ENCODE measurements at places on chromosomes 2 and 18.

- DNase-seq, result no peak
Measured at GRCh38 chr18:34918856-34919255, 122.4 kb upstream of the MAPRE2 start.

DNA sequence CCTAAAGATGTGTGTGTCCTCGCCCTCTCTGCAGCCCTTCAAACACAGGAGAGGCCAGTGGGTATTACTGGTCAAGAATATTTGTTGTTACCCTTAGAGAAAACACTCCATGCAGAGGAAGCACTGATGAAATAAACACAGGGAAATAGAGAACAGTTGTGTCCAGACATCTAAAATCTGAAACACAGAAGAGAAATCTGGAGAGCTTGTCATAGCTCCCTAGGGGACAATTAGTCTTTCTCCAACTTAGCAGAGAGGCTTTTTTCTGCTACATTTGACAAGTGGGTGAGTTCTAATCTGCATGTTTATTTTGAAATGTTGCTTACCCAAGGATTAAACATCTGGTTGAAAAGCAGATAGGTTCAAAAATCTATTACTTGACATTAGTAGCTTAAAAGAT, 190.1 kb downstream of the CTNNA2 start:
- no peak for DNase-seq

- DNase-seq, result peak; percentile 70
Measured at GRCh38 chr2:158756331-158756730, 38.8 kb upstream of the DAPL1 start.

- DNase-seq, result no peak
Measured at GRCh38 chr18:9068346-9068745, 34.2 kb upstream of the NDUFV2 start.

DNA sequence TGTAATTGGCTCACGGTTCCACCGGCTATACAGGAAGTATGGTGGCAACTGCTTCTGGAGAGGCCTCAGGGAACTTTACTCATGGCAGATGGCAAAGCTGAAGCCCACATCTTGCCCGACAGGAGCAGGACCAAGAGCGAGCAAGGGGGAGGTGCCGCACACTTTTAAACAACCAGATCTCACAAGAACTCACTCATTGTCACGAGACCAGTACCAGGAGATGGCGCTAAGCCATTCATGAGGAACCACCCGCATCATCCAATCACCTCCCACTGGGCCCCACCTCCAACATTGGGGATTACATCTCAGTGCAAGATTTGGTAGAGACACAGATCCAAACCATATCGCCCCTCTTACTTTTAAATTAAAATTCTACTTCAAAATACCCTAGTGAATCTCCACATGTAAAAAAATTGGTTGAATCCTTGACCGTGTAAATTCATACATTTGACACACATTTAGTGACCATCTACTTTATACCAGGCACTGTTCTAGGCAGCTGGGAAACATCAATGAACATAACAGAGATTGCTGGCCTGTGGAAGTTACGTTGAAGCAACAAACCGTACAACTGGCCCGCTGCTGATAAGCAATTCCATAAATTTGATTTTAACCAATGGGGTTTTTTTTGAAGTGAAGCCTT, 87.6 kb downstream of the ALPK2 start:
- peak; percentile 53 for DNase-seq

DNA sequence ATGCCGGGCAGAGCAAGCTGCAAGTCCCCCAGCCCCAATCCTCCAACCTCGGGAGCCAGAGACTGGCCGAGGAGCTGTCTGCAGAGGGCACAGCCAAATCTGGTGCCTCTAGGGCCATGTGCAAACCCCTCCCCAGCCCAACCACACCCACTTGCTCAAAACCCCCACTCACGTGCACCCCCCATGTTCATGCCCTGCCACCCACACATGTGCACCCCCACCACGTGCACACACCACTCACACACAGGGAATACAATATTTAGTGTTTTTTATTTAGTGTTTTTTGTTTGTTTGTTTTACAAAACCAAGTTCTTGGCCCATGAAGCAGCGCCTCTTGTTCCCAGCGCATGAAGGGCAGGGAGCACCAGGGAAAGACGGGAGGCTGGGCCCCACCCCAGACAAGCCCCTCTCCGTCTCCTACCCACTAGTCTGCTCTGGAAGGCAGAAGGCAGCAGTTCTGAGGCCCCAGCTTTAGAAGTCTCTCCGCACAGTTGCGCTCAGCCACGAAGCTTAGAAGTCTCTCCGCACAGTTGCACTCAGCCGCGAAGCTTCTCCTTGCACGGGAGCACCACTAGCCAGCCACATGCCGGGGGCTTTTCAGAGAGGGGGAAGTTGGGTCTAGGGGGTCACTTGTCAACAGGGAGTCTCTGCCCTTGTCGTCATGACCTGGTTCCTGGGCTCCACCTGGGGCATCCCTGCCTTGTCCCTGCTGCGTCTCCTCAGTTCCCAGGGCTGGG, 276.1 kb upstream of the HDAC4 start:
- DNase-seq, result no peak

DNA sequence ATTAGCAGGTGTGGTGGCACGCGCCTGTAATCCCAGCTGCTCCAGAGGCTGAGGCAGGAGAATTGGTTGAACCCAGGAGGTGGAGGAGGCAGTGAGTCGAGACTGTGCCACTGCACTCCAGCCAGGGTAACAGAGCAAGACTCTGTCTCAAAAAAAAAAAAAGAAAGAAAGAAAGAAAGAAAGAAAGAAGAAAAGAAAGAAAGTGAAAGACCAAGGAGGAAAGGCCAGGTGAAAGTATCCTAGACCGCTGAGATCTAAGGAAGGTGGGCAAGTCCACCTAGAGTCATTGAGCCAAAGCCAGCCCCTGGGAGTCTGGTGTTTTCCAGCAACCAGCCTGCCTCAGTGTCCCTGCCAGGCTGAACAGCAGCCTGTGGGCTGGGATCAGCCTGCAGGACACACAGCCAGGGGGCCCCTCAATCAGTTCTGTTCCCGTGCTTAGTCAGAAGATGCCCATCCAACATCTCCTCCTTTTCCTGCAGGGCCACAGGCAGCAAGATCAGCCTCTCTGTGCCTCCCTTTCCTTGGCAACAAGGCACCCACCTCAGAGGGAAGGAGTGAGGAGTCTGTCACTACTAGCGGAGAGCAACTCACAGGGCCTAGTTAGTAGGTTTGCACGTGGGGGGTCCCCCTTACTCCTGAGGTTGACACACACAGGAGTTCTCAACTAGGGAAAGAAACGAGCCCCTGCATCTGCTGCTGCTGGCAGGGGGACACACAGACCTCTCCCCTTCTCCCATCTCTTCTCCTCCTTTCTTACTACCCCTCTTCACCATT, 64.1 kb downstream of the SMAD7 start:
- DNase-seq, result no peak

- DNase-seq, result no peak
Measured at GRCh38 chr2:24929230-24929629, 9.2 kb upstream of the ADCY3 start.

GRCh38 chr2:74554820-74555531, 456 bp downstream of the DOK1 start:
- DNase-seq, result peak; percentile 19

- peak; percentile 83 for DNase-seq
Measured at GRCh38 chr2:172995323-172996244, 80.1 kb upstream of the MAP3K20 start.

DNA sequence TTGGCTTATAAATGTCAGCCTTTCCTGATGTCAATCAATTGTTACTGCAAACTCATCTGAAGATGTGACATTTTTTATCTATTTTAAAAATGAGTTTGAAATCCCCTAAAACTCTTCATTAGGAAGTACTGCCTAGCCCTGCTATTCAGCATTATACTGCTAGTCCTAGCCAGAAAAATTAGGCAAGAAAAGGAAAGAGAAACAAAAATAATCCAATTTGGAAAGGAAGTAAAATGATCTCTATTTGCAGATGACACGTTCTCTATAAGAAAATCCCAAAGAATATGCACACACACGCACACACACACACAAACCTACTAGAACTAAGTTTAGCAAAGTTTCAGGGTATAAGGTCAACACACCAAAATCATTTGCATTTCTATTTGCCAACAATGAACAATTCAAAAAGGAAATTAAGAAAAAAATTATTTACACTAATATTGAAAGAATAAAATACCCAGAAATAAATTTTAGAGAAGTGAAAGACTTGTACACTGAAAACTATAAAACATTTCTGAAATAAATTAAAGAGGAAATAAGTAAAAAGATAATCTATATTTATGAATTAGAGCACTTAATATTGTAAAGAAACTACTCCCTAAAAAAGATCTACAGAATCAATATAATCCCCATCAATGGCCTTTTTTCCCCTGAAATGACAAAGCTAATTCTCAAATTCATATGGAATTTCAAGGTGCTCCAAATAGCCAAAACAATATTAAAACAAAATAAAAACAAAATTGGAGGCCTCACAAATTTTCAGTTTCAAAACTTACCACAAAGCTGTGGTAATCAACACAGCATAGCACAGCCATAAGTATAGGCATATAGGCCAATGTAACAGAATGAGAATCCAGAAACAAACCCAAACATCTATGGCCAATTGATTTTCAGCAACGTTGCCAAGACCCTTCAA, 433.7 kb upstream of the TRIB2 start:
- no peak for DNase-seq

- DNase-seq, result peak; percentile 29
Measured at GRCh38 chr2:224038049-224038829, 847 bp downstream of the SERPINE2 start.

- no peak for DNase-seq
Measured at GRCh38 chr2:109067631-109068125, 61.3 kb upstream of the SH3RF3 start.

- no peak for DNase-seq
Measured at GRCh38 chr2:111100087-111100764, 20.5 kb upstream of the BCL2L11 start.

GRCh38 chr18:8469544-8470130, 139.6 kb upstream of the RAB12 start:
- peak; percentile 50 for DNase-seq

- peak; percentile 15 for DNase-seq
Measured at GRCh38 chr2:58834404-58834803, 593.3 kb upstream of the FANCL start.

DNA sequence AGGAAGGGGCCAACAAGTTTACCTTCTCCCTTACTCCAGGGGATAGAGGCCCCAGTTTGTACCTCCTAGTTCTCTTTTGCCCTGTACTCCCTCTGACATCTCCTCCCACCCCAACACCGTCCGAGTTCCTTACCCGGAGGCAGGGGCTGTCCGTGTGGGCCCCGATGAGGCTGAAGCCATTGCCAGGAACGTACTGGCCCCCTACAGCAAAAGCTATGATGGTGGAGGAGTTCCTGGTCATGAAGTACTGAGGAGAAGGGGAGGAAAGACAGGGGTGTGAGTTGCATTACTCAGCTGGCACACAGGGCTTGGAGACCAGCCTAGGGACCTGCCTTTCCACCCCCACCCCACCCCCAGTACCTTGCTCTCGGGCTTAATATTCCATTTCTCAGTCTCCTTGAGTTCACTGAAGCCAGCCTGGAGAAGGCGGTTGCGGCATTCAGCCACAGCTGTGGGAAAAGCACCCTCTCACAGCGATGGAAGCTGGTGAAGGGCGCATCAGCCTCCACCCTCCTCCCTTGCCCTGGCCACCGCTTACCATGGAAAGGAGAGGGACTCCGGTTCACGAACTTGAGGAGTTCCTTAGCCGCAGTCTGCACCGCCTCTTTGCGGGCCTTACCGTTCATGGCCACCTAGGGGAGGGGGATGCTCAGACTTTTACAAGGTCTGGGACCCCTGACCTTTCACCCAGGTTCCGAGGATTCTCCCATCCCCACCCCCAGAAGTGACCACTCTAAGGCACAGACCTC, 1.0 kb downstream of the DNPEP start:
- no peak for DNase-seq

DNA sequence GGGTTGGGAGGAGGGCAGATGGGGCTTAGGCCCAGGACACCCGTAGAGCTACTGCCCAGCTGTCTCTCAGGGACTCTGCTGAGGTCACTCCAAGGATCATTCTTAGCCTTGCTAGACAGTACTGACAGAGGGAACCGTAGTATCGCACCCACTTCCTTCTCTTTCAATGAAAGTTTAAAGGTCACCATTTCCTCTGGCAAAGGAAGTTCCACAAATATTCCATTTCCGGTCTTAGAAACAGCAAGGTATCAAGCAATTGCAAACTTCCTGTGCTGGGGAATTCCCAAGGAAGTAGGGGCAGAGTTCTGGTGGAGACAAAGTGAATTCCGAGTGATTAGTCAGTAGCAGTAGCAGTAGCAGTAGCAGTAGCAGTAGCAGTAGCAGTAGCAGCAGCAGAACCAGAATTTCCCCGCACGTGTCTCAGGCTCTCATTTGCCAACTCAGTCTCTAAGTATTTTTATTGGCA, 24.7 kb downstream of the IL1B start:
- peak; percentile 82 for DNase-seq

DNA sequence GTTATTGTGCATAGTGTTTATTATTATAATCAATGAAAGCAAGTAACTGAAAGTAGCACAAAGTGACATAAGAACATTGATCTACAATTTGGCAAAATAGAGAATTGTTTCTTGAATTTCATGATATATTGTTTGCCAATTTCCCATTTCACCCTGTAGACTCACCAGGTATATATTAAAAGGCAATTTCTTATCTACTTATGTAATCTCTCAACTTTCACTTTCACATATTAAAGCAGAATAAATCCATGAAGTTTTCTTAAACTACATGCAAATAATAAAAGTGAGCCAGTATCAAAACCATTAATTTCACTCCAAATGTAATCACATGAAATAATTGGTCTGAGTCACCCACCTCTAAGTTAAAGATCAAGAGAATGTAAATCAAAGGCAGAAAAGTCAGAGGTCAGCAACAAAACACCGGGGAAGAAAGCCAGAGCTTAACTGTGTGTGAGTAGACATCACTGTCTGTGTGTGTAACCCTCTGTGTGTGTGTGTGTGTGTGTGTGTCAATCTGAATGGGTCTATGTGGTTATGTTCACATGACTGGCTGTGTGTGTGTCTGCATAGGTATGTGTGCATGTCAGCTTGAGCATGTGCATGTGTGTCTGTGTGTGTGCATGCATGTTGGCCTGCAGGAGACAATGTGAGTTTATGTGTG, 44.1 kb downstream of the ZNF385B start:
- DNase-seq, result peak; percentile 48

- DNase-seq, result no peak
Measured at GRCh38 chr18:25351280-25351775, 638 bp downstream of the ZNF521 start.

DNA sequence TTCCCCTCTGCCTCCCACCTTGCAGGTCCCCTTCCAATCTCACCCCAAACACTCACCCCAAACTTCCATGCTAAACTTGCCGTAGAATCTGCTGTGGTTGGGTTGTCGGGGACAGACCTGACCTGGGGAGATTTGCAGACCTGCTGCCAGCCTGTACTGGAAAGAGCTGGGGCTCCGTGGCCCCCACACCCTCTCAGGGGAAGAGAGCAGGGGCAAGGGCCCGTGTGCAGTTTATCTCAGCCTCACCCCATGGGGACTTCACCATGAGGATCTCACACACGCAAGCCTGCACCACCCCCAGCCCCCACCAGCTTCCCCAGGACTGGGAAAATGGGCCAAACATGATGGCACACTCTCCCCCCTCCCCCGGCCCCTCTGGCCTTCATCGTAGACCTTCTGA, 30.7 kb downstream of the KCNIP3 start:
- no peak for DNase-seq

DNA sequence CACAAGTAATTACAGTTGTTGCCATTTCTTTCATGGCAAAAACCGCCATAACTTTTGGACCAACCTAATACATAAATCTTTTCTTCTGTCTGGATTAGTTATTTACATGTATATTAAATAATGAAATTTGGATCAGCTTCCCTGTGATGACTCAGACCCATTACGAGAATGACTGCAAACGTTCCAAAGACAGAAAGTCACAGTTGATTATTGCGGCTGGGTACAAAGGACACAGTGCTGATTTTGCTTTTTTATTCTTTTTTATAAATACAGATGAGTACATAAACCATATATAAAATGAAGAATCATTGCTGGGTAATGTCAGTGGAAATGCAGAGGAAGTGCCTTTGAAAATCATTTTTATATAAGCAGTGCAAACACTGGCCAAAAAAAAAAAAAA, 126.2 kb downstream of the TWIST2 start:
- peak; percentile 80 for DNase-seq
